ENCODE measurements at places on chromosomes 12 and 14.

GRCh38 chr12:52878507-52879393 lies 26.1 kb downstream of the KRT8 start:
- H3K27me3 ChIP-seq = peaks cover 28% of the 10 kb centered on the region
- H3K27ac ChIP-seq = no peak overlapping the region
- H3K4me1 ChIP-seq = no peaks in the 10 kb centered on the region
- no peak for DNase-seq

GRCh38 chr14:106844608-106845285 lies 1318.4 kb downstream of the TMEM121 start:
- peak overlapping the region; percentile 90 for H3K27ac ChIP-seq
- H3K36me3 ChIP-seq = no peaks in the 10 kb centered on the region
- H3K27me3 ChIP-seq = no peaks in the 10 kb centered on the region
- DNase-seq = peak; percentile 83
- H3K4me3 ChIP-seq = peak overlapping the region; percentile 59

GRCh38 chr14:105028251-105028927 lies 7.5 kb upstream of the CDCA4 start:
- H3K36me3 ChIP-seq = no peaks in the 10 kb centered on the region
- H3K27me3 ChIP-seq = no peaks in the 10 kb centered on the region
- H3K4me3 ChIP-seq = no peak overlapping the region
- no peak overlapping the region for H3K27ac ChIP-seq

DNA sequence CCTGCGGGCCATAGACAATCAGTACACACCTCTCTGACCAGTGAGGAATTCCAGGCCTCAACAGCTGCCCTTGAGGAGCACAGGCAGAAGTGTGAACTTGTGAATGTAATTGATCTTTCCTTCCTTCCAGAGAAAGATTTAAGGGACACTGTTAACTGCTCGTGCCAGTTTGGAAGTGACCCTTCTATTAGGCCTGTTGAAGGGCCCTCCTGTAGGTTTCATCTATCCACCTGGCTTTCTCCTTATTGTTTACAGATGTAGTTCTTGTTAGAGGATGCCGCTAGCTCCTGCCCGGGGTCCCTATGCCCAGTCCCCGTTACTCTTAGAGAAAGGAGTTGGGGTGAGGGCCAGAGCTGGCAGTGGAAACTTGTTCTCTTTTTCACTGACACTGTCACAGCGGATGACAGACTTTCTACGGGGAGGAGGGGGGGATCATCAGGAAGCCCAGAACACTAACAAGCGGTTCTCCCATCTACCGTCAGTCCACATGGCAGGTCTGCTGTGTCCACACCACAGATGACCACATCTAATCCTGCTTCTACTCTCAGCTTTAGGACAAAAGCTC lies 42.6 kb downstream of the SH2B3 start:
- DNase-seq = peak; percentile 2
- peaks cover 92% of the 10 kb centered on the region for H3K36me3 ChIP-seq
- no peaks in the 10 kb centered on the region for H3K27me3 ChIP-seq
- H3K27ac ChIP-seq = no peak overlapping the region

GRCh38 chr12:23631786-23632377 lies 317.6 kb downstream of the SOX5 start:
- DNase-seq = no peak
- H3K27me3 ChIP-seq = no peaks in the 10 kb centered on the region
- no peak overlapping the region for H3K4me3 ChIP-seq
- H3K4me1 ChIP-seq = no peaks in the 10 kb centered on the region
- H3K27ac ChIP-seq = no peak overlapping the region
- H3K36me3 ChIP-seq = no peaks in the 10 kb centered on the region

DNA sequence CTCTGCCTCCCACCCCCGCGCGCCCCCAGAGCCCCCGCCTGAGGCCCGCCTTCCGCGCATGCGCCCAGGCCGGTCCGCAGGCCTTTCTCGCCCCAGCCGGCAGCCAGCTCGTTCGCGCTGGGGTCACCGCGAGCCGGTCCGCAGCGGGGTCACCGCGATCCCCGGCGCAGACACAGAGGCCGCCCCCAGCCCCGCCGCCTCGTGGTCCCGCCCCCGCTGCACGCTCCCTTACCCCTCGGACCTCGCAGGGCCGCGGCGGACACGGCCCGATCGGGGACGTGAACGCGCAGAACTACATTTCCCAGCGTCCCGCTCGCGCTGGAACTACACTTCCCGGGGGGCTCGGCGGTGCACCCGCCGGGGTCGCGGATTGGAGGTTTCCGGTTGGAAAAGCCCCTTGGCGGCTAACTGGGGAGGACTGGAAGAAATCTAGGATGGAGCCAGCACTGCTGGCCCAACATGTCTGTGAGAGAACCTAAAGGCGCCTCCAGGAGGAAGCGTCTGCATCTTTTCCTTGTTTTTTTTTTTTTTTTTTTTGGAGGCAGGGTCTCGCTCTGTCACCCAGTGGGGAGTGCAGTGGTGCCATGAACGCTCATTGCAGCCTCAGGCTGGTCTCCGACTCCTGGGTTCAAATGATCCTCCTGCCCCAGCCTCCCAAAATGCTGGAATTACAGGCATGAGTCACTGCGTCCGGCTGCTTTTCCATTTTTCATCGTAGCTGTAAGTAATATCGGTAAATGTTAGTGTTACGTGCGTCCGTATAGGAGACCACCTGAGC lies at the start of gene ZNF605:
ZNF605 (minus strand) TSS at position 296 of the 778 bp plus-strand sequence. CDS start 10,671 bp downstream, outside the sequence.
- H3K27me3 ChIP-seq = no peaks in the 10 kb centered on the region
- peaks cover 22% of the 10 kb centered on the region for H3K4me1 ChIP-seq
- peak; percentile 90 for DNase-seq
- H3K4me3 ChIP-seq = peak within 1 kb of the TSS; percentile 78

DNA sequence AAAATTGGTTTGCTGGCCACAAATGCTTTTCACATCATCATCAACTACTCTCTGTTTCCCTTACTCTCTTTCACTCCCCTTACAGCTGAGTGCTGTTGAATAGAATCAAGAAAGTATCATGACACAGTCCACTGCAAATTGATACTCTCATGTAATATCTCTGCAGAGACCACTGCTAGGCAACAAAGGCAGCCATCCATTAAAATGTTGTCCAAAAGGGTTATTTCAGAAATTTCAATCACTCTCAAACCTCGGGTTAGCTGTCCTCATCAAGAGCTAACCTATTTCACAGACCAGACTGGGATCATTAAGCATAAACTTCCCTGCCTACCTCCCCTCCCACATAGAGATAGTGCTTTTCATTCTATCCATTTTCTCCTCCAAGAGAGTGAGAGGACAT lies 186.7 kb downstream of the PLCZ1 start:
- no peak overlapping the region for H3K4me3 ChIP-seq
- no peaks in the 10 kb centered on the region for H3K4me1 ChIP-seq
- no peaks in the 10 kb centered on the region for H3K27me3 ChIP-seq
- H3K36me3 ChIP-seq = no peaks in the 10 kb centered on the region
- DNase-seq = no peak

DNA sequence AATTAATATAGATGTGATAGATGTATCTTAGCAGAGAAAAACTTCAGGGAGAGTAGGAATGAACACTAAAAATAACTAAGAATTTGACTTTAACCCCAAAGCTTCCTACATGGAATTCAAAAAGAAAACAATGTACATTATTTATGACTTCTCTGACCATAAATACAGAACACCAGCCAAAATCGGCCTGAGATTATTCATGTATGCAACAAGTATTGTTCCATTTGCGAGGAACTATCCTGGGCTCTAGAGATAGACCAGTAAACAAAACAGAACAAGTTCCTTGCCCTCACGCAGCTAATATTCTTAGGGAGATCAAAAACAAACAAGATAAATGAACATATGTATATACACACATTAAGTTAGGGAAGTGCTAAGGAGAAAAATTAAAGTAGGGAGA lies 432.3 kb upstream of the SOX5 start:
- H3K4me3 ChIP-seq = no peak overlapping the region
- H3K27me3 ChIP-seq = no peaks in the 10 kb centered on the region
- DNase-seq = no peak
- H3K4me1 ChIP-seq = no peaks in the 10 kb centered on the region
- no peak overlapping the region for H3K27ac ChIP-seq

- H3K27me3 ChIP-seq = no peaks in the 10 kb centered on the region
- H3K27ac ChIP-seq = peak overlapping the region; percentile 100
- peaks cover 84% of the 10 kb centered on the region for H3K4me1 ChIP-seq
- no peak overlapping the region for H3K4me3 ChIP-seq
These were observed 37.8 kb upstream of the ITPR2 start for GRCh38 chr12:26870491-26871419.

DNA sequence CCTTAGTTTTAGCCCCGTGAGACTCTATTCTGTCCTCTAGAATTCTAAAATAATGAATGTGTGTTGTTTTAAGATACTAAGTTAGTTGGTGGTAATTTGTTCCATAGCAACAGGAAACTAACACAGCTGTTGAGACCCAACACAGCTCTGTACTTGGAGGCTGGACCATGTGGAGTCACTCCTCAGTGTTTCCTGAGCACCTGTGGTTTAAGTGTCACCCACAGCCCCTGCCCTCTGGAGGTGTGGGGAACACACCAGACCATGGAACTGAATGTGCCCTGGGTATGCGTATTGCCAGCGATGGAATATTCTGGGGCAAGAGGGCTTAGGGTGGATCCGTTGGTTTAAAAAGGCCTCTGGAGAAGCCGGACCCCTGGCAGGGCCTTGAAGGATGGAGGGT lies 16.6 kb upstream of the GPR68 start:
- peaks cover 17% of the 10 kb centered on the region for H3K4me1 ChIP-seq
- DNase-seq = peak; percentile 68
- peak overlapping the region; percentile 44 for H3K27ac ChIP-seq
- no peaks in the 10 kb centered on the region for H3K36me3 ChIP-seq
- no peaks in the 10 kb centered on the region for H3K27me3 ChIP-seq
- H3K4me3 ChIP-seq = no peak overlapping the region

- peaks cover 57% of the 10 kb centered on the region for H3K36me3 ChIP-seq
- no peaks in the 10 kb centered on the region for H3K27me3 ChIP-seq
These were observed 6.8 kb downstream of the WDHD1 start for GRCh38 chr14:55019968-55020554.

DNA sequence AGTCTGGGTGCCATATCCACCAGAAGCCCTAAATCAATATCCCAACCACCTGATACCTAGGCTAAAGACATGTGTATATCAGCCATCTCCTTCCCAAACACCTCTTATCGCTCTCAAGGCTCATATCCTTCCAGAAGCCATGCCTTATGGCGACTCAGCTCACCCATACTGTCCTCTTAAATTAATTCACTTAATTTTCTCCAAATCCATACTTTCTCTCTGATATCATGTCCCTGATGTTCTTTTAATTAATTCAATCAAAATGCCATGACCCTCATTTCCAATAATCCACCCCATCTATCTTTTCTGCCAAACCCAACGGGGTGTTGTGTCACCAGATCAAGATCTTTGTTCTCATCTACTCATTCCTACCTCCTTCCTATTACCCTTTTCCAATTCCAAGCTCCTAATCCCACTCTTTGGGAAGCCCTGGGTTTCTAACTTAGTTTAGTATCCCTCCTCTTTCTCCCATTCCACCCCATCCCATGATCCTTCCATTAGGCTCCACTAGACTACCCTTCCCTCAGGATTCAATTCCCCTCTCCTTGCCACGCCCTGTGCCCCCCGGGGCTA lies 723 bp downstream of the ATF7 start:
- peaks cover 31% of the 10 kb centered on the region for H3K4me1 ChIP-seq
- no peaks in the 10 kb centered on the region for H3K27me3 ChIP-seq
- peaks cover 3% of the 10 kb centered on the region for H3K36me3 ChIP-seq

GRCh38 chr12:48995086-48995879 lies 3.9 kb downstream of the DDN start:
- H3K4me3 ChIP-seq = no peak overlapping the region
- peaks cover 34% of the 10 kb centered on the region for H3K27me3 ChIP-seq
- H3K36me3 ChIP-seq = peaks cover under 1% of the 10 kb centered on the region
- DNase-seq = peak; percentile 31
- no peak overlapping the region for H3K27ac ChIP-seq

DNA sequence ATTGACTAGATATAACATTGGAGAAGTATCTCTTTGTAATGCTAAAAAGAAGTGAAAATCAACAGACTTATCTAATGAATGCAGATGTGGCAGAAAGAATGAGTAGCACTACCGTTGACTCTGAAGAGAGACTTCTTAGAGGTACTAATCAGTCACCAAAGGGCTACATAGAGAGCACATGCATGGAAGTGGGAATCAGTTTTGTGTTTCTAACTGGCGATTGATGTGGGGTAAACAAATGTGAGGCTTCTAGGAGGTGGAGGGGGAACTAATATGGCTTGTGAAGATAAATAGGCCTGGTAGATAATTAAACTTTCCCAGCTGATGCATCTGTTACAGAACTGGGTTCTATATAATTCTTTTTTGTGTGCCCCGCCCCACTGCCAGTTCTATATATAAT lies 10.5 kb downstream of the COCH start:
- no peaks in the 10 kb centered on the region for H3K27me3 ChIP-seq
- no peaks in the 10 kb centered on the region for H3K4me1 ChIP-seq
- H3K36me3 ChIP-seq = no peaks in the 10 kb centered on the region

DNA sequence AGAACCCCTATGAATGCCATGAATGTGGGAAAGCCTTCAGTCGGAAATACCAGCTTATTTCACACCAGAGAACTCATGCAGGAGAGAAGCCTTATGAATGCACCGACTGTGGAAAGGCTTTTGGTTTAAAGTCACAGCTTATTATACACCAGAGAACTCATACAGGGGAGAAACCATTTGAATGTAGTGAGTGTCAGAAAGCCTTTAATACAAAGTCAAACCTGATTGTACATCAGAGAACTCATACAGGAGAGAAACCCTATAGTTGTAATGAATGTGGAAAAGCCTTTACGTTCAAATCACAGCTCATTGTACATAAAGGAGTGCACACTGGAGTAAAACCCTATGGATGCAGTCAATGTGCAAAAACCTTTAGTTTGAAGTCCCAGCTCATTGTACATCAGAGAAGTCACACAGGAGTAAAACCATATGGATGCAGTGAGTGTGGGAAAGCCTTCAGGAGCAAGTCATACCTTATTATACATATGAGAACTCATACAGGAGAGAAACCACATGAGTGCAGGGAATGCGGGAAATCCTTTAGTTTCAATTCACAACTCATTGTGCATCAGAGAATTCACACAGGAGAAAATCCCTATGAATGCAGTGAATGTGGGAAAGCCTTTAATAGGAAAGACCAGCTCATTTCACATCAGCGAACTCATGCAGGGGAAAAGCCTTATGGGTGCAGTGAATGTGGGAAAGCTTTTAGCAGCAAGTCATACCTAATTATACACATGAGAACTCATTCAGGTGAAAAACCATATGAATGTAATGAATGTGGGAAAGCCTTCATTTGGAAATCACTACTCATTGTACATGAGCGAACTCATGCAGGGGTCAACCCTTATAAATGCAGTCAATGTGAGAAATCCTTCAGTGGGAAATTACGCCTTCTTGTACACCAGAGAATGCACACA lies 22.3 kb downstream of the ZNF268 start:
- peaks cover 40% of the 10 kb centered on the region for H3K36me3 ChIP-seq
- no peaks in the 10 kb centered on the region for H3K4me1 ChIP-seq
- H3K4me3 ChIP-seq = no peak overlapping the region
- no peak for DNase-seq
- no peak overlapping the region for H3K27ac ChIP-seq
- H3K27me3 ChIP-seq = no peaks in the 10 kb centered on the region

- H3K27ac ChIP-seq = no peak overlapping the region
- H3K36me3 ChIP-seq = no peaks in the 10 kb centered on the region
- no peaks in the 10 kb centered on the region for H3K27me3 ChIP-seq
These were observed 51.7 kb upstream of the NFKBIA start for GRCh38 chr14:35456261-35456660.

Data from DND-41 (cell line).